ENCODE measurements at places on chromosomes 2 and 18. TPM values are rescaled to one million over a fixed set of nuclear protein-coding genes. Genes with fewer than 3 reads are reported as not detected.

CD8A gene
- 885 TPM for polyA plus RNA-seq

STK16 gene
- 23.7 TPM for polyA plus RNA-seq

NMUR1 gene
- polyA plus RNA-seq, result 0.17 TPM

CYRIA gene
- polyA plus RNA-seq, result 0.31 TPM

Measured in naive thymus-derived CD8-positive, alpha-beta T cell (primary cell).